NCI-H1436 (cell line): ENCODE measurements at places on chromosomes 5 and 9.

- no peak for DNase-seq
These were observed 53.3 kb upstream of the IL17B start for GRCh38 chr5:149432376-149432775.

DNA sequence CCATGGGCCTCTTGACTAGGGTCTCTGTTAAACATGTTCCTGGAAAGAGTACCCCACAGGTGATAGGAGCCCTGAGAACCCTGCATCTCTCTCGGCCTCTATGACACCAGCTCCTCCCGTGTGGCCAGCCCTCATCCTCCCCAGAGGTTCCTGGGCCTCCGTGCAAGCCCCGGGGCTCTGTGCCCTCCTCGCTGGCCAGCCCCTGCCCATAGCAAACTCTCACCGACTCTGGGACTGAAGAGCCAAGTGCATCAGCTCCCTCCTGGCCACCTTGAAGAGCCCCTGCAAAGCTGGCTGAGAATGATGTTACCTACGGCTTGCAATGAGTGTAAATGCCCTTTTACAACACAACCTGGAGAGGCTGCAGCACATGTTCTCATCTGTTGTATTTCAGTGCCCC is 224.4 kb downstream of the ROR2 start:
- DNase-seq: no peak

- DNase-seq: no peak
These were observed 178.4 kb downstream of the TTLL11 start for GRCh38 chr9:121914604-121915303.

GRCh38 chr9:130741831-130742449 is 48.4 kb downstream of the EXOSC2 start:
- DNase-seq: no peak

- no peak for DNase-seq
These were observed 7.3 kb downstream of the GDA start for GRCh38 chr9:72156586-72156985.

GRCh38 chr5:126805063-126805462 is 28.1 kb downstream of the LMNB1 start:
- no peak for DNase-seq

GRCh38 chr5:74041913-74042312 is 415.9 kb downstream of the ARHGEF28 start:
- no peak for DNase-seq

DNA sequence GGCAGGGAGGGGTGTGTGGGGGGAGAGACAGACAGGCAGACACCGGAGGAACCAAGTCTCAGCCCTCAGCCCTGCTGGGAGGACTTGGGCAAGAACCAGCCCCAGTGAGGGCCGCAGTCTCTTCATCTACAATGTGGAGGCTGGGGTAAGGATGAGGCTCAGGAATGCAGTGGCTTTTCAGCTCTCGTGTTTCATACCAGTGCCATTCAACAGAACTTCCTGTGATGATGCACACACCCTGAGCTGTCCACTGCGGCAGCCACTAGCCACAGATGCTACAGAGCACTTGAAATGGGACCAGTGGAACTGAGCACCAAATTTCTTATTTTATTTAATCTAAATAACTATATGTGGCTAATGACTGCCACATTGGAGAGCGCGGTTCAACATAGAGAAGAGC is 10.7 kb downstream of the CAMK2A start:
- no peak for DNase-seq

- DNase-seq: no peak
These were observed 1.6 kb downstream of the C1QTNF3 start for GRCh38 chr5:34041247-34041972.

GRCh38 chr5:156043351-156043750 is 283.6 kb upstream of the SGCD start:
- no peak for DNase-seq

DNA sequence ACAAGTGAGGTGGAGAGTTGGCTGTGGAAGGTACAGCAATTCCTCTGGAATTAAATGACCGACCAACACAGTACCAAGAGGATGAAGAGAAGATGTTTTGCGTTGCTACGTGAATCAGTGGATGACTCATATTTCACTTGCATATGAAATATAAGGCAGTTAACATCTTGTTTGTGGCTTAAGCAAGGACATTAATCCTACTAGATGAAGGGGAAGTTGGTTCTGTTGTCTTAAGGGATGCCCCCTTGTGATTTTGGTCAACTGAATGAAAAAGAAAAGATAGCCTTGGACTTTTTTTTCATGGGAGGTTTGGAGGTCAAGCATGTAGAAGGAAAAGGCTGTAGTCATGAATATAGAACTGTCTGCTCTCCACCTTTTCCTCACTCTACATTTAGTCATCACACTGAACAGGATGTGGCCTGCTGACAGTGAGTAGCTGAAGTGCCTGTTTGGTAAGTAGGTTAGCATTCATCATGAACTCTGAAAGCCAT is 33.9 kb downstream of the VLDLR start:
- DNase-seq: no peak

DNA sequence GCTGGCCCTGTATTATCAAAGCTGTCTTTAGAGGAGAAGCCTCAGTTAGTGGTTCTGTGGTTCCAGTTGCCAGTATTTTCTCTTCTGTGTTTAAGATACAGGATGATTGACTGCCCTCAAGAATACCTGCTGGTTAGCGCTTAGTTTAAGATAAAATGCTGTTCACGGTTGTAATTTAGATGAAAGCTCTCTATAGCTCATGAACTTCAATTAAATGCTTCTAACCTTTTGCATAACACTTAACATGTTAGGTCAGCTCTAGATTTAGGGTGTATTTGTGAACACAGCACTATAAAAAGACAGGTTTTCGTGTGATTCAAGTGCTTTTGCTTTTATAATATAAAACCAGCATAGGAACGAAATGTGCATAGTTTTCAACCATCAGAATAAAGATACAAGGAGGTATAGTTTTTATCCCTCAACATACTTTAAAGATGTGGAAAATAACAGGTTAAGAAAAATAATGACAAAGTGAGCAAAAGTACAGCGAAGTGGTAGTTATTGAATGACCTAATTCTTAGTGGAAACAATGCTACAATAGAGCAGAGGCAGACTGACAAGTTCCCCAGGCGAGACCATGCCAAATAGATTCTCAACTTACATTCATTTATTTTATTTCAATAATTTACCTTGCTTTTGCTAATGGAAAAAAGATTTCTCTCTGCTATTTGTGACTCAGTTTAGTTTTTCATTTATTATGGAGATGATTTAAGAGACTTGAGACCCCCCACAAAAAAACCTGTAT is 602.6 kb upstream of the DMAC1 start:
- no peak for DNase-seq

GRCh38 chr5:150147670-150148069 is 8.0 kb downstream of the PDGFRB start:
- DNase-seq: no peak
